ENCODE measurements at places on chromosomes 6 and 20. TPM values are rescaled to one million over a fixed set of nuclear protein-coding genes. Genes with fewer than 3 reads are reported as not detected.

Gene IGF2R
- total RNA-seq: 85.2 TPM

Gene COL9A1
- total RNA-seq: not detected

Gene PHACTR3
- 1.6 TPM for total RNA-seq

Gene SRSF3
- total RNA-seq: 217 TPM

Measured in placental epithelial cell (primary cell).